ENCODE measurements at places on chromosomes 1 and 21.

GRCh38 chr21:39628385-39628784, 15.6 kb downstream of the B3GALT5 start:
- no peak for DNase-seq

DNA sequence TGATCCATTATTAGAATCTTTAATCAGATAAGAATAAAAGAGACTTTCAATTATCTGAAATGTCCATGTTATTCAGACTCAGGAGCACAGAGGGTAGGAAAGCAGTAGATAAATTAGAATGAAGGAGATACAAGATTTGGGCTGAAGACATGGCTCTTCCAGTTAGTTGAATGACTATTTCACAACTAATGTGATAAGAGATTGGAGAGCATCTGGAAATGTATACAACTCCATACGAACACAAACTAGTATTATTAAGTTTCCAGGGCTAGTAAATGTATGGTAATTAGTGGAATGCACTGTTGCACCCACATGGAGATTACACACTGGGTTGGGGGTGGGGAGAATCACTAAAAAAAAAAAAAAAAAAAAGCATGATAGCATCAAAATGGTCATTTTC, 618.0 kb downstream of the KIF26B start:
- no peak for DNase-seq

- no peak for DNase-seq
Observed at GRCh38 chr1:158675563-158676323, 10.8 kb downstream of the SPTA1 start.

- peak; percentile 87 for DNase-seq
Observed at GRCh38 chr1:160078512-160079195, 2.7 kb upstream of the KCNJ9 start.

DNA sequence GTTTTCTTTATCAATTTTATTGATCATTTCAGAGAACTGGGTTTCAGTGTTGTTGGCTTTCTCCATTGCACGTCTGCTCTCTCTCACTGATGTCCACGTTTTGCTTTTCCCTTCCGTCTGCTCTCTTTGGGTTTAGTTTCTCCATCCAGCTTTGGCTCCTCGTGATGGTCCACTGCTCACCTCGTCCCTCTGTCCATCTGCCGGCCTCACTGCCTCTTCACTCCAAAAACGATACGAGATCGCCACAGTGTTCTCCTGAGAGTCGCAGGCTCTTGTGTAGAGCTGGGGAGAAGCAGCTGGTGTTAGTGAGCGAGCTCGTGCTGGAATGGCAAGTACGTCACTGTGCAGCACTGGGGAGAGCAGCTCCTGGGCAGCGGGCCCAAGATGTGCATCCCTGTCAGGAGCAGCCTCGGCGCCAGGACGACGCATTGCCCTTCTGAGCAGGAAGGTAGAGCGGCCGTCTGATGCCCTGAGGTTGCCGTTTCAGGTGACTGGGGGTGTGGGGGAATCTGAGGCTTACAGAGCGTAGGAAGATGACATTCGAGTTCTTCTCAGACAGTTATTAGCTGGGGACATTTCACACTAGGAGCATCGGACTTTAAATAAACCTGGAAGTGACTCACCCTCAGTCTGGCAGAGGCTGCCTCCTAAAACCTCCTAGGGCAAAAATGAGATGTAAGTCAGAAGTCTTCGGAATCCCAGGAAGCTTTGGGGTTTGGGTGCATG, 31.4 kb upstream of the PCBP3 start:
- no peak for DNase-seq

DNA sequence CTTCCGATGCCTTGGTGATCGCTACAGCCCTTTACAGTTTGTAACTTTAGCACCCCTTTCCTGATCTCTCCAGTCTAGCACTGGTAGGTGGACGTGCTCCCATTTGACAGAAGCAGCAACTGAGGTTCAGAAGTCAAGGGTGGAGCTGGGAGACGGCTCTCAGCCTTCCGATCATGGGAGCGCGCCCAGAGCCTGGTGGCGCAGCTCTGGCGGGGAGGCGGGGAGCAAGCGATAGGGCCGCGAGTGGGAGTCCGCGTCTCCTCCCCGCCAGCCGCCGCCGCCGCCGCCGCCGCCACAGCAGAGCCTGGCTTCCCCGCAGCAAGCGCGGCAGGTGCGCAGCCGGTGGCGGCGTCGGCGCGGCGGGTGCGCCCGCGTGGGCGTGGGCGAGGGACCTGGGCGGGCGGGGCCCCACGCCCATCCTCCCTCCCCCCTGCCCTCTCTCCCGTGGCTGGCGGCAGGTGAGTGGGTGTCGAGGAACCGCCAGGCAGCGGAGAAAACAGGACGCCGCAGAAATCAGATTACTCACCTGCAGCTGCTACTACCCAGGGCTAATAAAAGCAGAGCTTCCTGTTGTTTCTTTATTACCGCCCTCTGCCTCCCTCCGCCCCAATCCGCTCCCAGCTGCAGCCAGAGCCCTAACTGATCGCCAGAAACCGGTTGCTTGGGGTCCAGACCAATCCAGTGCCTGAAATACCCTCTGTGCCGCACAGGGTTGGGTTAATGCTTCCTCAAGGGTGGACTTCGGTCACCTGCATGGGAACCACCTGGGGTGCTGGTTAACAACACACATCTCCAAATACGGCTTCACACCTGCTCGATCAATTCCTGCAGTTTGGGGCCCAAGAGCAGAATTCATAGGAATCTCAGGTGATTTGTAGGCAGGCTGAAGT, 60.2 kb upstream of the ID3 start:
- no peak for DNase-seq

DNA sequence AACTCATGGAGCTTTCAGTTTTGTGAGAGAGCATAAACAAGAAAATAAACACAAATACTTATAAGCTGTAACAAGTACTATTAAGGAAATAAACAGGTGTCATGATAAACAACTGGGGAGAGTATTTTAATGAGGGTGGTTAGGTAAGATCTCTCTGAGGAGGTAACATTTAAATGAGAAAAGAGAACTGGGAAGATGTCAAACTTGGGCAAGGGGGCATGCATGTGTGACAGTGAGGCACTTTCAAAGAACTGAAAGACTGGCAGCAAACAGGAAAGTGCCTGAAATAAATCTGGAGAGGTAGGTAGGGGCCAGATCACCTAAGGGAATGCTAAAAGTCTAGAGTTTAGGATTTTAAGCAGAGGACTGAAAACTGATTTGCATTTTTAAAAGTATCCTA, 37.8 kb downstream of the NSL1 start:
- no peak for DNase-seq

DNA sequence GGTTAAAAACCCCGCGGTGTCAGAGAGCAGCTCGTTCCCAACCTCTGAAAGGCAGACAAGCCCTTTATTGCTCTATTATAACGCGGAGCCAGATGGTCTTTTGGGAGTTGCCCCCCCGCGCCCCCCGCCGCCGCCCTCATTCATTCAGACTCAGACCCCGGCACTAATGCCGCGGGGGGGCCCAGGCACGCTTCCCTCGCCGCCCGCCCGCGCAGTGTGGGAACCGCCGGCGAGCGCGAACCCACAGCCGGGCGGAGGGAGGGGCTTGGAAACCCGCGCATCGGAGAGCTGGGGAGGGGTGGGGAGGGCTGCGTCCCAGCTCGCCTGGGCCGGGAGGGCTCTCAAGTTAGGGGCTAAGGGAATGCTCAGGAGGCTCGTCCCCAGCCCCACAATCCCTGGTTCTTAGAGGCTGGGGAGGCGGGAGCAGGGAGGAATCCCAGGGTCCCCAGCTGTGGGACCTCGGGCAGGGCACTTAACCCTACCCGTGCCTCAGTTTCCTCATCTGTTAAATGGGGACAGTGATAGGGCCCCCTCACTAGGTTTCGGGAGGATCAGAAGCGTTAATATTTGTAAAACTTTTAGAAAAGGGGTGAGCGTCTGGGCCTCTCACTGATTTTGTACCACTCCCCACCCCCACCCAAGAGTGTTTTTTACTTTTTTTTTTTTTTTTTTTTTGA, 10.9 kb upstream of the HES5 start:
- DNase-seq: no peak

- DNase-seq: no peak
Observed at GRCh38 chr1:42784547-42784945, 245 bp upstream of the TMEM269 start.

- DNase-seq: no peak
Observed at GRCh38 chr1:204441558-204441957, 29.9 kb upstream of the PPP1R15B start.

DNA sequence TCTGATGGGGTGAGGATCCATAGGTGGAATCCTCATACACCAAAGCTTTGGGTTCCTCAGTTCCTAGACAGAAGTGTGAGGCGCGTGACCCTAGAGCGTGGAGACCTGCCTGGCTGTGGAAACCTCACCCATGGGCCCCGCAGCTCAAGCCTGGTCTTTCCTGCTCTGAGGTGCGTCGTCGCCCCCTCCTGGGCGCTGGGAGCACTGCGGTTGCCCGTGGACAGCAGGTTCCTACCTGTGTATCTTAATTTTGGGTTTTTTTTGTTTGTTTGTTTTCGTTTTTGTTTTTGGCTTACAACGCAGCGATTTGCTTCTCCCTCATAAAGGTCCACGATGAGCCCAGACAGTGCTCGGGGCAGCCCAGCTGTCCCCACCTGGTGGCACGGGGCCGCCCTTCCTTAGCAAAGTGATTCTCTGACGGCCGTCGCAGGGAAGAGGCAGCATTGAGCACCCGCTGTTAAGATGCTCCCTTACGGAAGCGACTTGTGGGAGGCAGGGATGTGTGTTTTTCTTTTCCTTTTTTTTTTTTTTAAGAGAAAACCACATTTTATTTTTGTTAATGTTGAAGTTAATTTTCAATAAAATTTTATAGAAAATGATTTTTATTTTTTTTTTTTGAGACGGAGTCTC, 36.5 kb upstream of the TRAPPC10 start:
- DNase-seq: peak; percentile 61

GRCh38 chr1:61534847-61535246, 190.1 kb downstream of the TM2D1 start:
- DNase-seq: no peak

DNA sequence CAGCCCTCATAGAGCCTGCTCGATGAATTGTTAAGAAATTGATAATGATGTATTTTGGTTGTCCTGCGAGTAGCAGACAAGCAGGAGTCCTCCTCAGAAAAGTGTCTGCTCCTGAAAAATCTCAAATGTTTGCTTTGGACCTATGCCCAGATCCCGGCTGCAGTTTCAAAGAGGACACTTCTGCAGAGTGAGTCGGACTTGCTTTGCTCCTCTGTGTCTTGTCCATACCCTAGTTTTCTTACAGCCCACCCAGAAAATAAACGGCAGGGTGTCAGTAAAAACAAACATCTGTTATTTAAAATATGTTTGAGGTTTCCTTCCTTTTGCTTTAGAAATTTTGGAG, 2.8 kb downstream of the S100A10 start:
- DNase-seq: no peak

DNA sequence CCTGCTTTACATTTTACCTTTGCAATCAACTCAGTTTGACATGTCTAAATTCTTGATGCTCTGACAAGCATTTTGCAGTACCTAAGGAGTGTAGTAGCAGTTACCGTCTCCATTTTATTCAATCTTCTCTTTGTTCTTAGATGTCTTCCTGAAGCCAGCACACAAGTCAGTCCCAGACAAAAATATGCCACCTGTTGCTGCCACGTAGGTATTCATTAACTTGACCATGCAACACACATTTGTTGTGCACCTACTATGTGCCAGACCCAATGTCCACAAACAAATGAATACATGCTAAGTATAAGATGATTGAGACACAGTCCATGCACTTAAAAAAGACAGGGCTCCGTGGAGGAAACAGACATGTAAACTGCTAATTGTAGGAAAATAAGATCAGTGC, 81.5 kb upstream of the NGF start:
- no peak for DNase-seq

DNA sequence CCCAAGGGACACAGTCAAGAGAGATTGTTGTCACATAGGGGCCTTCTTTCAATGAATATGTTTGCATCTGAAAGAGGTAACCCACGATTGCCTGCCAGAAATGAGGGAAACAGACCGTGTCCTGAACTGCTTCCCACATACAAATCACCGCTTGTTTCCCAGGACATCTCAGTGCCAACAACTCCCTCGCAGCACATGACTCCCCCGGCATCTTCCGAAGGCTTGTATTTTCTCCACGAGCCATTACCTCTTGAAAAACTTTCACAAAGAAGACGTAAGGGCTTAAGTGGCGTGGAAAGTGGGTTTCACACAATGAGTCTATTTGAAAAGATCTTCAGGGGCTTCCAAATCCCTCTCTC, 31.6 kb upstream of the PDE9A start:
- DNase-seq: no peak

DNA sequence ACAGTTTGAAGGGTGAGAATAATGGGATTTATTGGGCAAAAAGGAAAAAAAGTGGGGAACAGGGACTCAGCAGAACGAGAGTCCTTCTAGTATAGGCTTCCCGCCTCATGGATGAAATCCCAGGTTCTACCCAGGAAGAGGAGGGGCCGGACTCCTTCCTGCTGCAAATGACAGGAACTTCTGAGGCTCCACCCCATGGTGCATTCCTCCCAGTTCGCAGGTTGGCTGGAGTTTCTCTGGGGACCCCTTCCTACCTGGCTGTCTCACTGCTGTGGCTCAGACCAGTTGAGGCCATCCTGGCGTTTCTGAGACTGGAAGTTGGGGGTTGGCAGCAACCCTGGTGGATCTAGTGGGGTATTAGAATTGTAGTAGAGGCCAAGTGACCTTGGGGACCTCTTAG, 27.5 kb downstream of the CNIH3 start:
- no peak for DNase-seq

DNA sequence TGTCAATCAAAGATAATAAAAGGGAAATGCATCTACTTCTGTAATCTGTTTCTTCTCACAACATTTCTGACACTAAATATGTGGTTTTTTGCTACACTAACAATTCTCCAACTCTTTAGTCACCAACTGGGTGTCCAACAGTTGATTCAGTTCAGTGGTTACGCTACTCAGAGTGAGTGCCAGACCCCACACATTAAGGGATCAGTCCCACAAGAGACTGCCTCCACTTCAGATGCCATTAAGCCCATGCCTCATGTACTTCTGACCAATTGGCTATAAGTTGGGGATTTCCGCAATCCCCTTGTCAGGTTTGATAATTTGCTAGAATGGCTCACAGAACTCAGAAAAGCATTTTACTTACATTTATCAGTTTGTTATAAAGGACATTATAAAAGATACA, 28.4 kb downstream of the RNF2 start:
- no peak for DNase-seq

GRCh38 chr21:20527731-20528460, 470.3 kb upstream of the NCAM2 start:
- no peak for DNase-seq

GRCh38 chr1:110604586-110605148, 1.5 kb downstream of the KCNA2 start:
- no peak for DNase-seq

DNA sequence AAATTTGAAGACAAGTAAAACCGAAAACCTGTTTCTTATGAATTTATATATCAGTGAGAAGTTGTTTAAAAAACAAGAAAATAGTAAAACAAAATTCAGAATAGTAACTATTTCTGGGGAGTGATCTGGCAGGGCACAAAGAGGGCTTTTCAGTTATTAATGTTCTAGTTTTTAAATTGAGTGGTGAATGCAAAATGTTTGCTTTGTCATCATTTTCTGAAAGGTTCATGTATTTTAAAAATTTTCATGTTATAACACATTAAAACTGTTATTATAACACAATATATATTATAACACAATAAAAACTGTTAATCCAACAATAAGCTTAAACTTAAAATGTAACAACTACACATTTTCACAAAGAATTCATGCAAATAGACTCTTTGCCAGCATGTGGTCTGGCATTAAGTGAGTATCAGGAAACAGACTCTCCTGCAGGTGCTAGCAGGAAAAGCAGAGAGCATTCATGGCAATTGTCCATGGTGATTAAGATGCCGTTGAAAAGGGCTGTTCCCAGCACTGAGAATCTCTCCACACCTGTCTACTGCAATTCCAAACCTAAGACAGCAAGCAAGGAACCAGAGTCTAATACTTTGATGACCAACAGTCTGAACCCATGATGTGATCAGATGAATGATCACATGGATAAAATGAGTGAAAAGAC, 204.9 kb downstream of the TBX15 start:
- no peak for DNase-seq

- DNase-seq: no peak
Observed at GRCh38 chr1:67572594-67573221, 112.3 kb upstream of the GADD45A start.

Measured in amygdala (tissue), 56 donors.